Tongue (tissue), 3 donors: ENCODE measurements at places on chromosomes 7 and 10. TPM values are rescaled to one million over a fixed set of nuclear protein-coding genes. Genes with fewer than 3 reads are reported as not detected.

DNA sequence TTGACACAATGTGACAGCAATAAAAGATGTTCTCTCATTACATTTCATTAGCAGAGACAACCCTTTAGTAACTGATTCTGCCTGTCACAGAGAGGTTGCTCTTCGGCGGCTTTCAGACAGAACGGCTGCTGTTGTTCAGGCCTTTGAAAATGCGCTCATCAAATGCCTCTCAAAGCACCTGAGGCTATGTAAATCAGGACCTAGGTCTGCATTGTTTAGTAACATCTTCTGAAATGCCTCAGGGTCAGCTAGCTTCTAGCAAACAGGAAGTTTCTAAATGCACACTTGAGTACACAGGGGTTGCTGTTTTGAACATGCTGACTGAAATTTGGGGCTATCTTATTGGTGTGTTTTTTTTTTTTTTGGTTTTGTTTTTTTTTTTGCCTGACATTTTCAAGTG lies 143.3 kb upstream of the DKK1 start:
- DNase-seq: no peak

DNA sequence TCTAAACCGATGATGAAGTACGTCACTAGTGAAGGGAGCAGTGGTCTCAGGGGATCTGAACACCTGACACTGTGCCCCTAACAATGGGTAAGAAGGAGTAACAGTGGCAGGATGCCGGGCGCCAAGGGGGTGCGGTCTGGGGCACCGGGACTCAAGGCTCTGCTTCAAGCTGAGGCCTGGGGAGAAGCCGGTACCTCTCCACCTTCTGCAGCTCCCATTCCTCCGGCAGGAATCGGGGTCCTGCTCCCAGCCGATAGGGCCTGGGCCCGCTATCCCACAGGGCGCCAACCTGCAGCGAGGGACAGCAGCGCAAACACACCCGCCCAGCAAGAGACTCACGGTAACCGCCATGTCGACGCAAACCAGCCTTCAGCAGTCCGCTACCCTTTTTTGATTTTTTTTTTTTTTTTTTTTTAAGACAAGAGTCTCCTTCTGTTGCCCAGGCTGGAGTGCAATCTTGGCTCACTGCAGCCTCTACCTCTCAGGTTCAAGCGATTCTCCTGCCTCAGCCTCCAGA lies 8.8 kb upstream of the CHST12 start:
- no peak for DNase-seq

GRCh38 chr10:92844746-92845145 lies 3.6 kb upstream of the EXOC6 start:
- DNase-seq: no peak

GRCh38 chr10:7315906-7316305 lies 94.9 kb downstream of the SFMBT2 start:
- DNase-seq: no peak

GRCh38 chr7:4210821-4211220 lies 471.3 kb upstream of the FOXK1 start:
- no peak for DNase-seq

DNA sequence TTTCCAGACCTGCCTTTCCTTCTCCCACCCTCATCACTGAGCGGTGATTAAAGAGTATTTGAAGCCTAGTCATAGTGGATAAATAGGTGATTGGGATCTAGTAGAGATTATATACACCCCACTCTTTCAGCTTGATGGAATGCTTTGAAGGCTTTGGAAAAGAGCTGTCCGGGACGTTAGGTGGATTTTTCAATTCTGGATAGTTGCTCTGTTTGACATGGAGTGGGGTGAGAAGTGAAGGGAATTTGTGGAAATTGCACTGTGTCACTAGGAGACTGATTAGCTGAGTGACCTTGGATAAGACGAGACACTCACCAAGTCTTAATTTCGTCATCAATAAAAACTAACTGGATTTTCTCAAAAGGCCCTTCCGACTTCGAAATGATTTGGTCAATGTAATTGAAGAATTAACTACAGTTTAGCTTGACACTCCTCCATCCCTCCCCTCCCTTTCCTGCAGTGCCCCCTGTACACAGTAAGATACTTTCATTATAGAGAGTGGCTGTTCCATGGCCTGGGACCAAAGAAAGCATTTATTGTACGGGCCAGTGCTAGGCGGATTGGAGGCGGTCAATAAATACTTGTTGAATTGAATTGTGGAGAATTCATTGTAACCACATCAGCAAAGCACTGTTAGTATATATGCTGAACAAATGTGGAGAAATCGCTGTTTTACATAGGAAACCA lies 962 bp downstream of the ZKSCAN1 start:
- DNase-seq: peak; percentile 52

GRCh38 chr10:123778719-123779517 lies 112.7 kb downstream of the CPXM2 start:
- peak; percentile 22 for DNase-seq

DNA sequence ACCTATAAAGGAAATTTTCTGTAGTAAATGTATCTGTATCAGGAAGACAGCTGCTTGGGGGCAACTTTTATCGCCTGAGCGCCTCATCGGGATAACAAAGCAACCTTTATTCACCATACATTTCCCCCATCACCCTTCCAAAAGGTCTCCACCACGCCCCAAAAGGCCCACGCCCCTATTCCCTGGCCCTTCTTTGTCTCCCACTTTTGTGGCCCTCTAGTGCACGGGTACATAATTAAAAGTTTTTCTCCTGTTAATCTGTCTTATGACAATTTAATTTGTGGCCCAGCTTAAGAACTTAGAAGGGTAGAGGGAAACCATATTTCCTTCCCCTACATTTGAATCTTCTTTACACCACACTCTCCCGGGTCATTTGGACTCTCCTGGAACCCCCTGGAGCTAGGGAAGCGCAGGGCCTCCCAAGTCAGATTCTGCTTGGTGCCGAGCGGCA lies 625 bp downstream of the RP9 start:
- peak; percentile 39 for DNase-seq

DNA sequence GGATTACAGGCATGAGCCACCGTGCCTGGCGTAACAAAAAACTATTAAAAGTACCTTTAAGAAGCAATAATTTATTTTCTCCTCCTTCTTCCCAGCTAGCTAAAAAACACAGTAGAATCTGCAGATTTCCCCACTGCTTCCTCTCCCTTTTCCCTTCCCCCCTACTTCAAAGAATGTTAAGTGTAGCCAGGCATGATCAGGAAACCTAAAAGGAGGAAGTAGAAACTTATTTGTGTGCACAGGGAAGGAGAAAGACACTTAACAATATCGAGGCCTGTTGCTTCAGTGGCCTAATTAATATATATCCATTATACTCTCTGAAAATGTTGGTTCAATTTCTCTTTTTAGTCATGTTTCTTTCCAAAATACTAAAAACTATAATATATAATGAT lies 127.7 kb downstream of the NRBF2 start:
- no peak for DNase-seq

DNA sequence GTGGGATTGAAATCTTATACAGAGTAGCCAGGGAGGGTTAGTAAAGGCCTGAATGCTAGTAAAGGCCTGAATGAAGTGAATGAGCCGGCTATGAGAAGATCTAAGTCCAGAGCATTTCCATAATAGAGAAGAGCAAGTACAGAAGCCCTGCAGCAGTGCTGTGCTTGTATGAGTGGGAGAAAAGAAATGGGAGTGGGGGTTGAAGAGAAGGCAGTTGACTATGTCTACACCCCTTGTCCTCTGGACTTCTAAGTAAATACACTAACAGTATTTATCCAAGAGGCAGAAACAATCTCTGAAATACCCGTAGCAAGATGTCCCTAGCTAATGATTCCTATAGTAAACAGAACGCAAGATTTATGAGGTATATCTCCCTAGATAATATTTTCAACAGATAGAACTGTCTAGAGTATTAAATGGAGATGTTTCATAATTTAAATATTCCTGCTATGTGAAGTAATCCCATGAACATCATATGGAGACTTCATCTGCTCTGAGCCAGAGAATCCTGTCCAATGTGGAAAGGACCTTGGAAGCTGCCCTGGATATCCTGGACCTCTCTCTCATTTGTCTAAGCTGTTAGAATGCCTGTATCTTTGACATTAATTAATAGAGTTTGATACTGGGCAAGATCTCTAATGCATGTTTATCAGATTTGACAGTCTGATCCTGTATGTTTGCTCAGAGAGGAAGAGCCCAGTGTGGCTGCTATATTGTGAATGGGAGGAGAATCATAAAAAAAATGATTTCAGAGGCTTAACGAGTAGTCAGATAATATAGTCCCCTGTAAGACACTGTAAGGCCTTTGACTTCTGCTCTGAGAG lies 171.6 kb downstream of the LRRN3 start:
- no peak for DNase-seq

DNA sequence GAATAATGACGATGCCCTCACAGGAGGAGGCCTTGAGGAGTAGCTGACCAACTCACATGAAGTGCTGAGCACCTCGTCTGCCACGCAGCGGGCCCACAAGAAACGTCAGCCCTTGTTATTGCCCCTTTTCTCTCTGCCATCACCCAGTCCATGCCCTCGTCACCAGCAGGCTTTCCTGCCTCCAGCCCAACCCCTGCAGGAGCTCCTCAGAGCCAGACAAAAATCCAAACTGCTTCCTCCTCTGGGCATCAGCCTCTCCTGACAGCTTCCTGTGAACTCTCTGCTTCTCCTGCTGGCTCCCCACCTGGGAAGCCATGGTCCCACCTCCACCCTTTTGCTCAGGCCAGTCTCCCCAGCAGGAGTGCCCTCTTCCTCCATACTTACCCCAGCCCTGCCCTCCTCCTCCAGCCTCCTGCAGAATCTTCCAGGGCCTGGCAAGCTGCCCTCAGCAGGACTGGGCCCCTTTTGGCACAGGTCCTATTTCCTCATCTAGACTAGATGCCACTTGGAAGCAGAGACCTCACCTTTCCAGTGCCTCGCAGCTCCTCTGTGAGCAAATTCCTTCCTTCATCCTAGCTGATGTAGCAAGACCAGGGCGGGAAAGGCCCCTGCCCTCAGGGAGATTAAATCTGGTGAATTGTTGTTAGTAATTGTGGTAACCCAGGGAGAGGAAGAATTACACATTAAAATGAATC lies 115.1 kb downstream of the C10orf105 start:
- no peak for DNase-seq

- no peak for DNase-seq
Measured at GRCh38 chr7:30546596-30546995, 42.0 kb upstream of the GGCT start.

- no peak for DNase-seq
Measured at GRCh38 chr10:72490951-72491350, 134.9 kb downstream of the MICU1 start.

DNA sequence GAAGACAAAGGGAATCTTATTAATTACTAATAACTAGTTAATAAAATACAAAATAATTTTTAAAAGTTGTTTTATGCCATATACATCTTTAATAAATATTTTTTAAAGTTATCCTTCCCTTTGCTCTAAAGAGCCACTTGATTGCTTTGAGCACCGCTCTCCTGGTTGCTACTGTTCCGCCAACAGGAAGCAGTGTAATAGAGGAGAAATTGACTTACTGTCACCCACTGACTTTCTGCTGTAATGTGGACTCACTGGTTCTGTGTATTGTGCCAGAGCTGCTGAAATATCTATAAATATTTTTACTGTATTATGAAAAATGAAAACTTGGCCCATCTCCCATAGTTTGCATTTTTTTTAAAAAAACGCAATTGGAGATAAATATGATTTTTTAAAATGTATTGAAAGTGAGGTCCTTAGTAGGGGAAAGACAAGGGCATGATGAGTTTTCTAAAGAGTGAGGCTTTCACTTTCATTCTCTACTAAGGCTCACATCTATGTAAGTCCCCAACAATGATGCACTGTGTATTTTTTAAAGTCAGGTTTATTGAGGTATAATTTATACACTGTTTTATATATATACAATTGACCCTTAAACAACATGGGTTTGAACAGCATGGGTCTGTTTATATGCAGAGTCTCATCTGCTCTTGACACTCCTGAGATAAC lies 100.5 kb downstream of the NPY start:
- DNase-seq: no peak

GRCh38 chr7:19663816-19664462 lies 44.9 kb downstream of the POLR1F start:
- peak; percentile 74 for DNase-seq

DNA sequence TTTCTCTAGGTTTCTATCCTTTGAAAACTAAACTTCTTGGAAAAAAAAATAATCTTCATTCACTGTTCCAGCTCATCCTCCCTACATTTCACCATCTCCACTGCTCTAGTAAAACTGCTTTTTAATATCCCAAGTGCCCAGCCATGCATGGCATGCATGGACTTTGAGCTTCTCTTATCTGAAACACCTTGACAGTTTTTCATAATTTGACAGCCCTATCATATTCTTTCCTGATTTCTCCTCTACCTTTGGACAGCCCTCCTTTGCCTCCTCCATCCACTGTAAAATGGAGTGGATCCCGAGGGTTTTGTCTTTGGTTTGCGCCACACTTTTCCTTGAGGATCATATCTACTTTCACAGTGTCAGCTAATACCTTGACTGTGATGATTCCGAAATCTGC lies 212.8 kb downstream of the ANK3 start:
- DNase-seq: no peak

- no peak for DNase-seq
Measured at GRCh38 chr10:14573666-14574261, 200.9 kb downstream of the FAM107B start.

DNA sequence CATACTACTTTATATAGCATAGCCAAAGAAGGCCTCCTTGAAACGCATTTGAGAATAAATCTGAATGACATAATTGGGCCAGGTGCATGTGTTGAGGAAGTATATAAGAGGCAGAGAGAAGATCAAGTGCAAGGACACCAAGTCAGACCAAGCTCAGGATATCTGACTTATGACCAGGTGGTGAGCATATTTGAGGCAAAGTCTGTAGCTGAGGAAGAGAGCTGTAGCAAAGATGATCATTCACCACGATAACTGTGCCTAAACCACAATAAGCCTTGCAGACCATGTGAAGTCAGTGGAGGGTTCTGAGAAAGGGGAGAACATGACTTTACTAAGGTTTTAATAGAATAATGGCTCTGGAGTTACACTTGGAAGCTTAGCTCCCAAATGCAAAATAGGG lies 292.3 kb downstream of the SORCS1 start:
- no peak for DNase-seq

GRCh38 chr10:6833458-6834011 lies 253.5 kb upstream of the PRKCQ start:
- no peak for DNase-seq

- no peak for DNase-seq
Measured at GRCh38 chr7:141355032-141355431, 196.2 kb upstream of the AGK start.

- no peak for DNase-seq
Measured at GRCh38 chr10:30357075-30357801, 8.2 kb upstream of the MTPAP start.

DNA sequence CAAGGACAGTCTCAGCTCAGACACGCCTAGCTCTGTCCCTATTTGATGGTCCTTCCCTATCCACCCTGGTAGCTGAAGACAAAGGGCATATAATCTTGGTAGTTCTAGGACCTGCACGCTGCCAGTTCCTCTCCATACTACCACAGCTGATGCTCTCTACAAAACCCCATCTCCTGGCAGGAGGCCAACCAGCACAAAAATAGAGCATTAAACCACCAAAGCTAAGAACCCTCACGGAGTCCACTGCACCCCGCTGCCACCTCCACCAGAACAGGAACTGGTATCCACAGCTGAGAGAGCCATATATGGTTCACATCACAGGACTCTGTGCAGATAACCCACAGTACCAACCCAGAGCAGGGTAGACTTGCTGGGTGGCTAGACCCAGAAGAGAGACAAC lies 299.4 kb downstream of the LRRTM3 start:
- no peak for DNase-seq

BAG3 gene
- 27.5 TPM for total RNA-seq

SEMA3D gene
- total RNA-seq: 18.1 TPM

ANKRD30A gene
- not detected for total RNA-seq

TMEM229A gene
- not detected for total RNA-seq

GIMAP7 gene
- total RNA-seq: 8.2 TPM

TDRD1 gene
- 1.6 TPM for total RNA-seq

AMPH gene
- 10.7 TPM for total RNA-seq
